M059J (cell line): ENCODE measurements at places on chromosomes 12 and 14. TPM values are rescaled to one million over a fixed set of nuclear protein-coding genes. Genes with fewer than 3 reads are reported as not detected.

DNA sequence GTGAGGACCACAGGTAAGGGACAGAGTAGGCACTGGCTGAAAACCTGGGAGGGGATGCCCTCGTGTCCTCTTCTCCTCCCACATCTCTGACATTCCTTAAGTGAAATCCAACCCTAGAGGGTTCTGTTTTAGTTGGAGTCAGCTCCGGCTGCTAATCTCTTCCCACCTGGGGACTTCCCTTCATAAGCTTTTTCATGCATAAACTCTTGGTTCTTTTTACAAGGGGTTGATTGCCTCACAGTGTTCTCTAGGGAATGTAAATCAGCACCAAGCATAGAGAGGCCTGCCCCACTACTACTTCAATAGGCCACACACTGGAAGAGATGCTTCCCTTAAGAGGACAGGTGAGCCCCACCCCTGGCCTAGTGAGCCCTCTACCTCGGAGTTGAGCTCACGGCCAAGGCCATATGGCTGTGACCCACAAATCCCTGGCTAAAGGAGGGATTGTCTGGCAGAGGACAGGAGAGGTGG is 3.2 kb upstream of the SYNDIG1L start:
- no peak for DNase-seq

DNA sequence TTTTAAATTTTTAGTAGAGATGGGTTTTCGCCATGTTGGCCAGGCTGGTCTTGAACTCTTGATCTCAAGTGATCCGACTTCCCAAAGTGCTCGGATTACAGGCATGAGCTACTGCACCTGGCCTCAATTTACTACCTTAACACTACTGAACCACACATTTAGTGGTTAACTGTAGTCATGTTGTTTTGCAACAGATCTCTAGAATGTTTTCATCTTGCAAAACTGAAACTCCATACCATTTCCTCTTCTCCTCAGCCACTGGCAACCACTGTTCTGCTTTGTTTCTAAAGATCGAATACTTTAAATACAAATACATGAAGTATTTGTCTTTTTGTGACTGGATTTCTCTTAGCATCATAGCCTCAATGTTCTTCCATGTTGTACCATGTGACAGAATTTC is 15.4 kb upstream of the SMCO2 start:
- no peak for DNase-seq

DNA sequence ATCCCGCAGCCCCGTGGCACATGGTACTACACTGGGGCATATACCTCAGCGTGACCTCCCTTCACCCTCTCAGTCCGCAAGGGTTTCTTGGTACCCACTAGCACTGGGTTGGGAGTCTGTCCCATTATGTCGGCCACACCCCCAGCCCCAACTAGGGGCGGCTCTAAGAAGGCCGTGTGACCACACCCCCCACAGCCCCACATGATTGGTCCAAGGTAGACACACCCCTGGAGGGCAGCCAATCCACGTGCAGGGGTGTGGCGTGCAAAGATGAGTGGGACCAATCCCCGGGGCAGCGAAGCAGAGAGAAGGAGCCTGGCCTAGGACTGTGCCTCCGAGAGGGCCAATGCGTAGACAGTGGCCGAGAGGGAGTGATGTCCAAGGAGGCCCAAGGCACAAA is 34.6 kb upstream of the BEGAIN start:
- no peak for DNase-seq

- DNase-seq, result no peak
Observed at GRCh38 chr12:132262256-132263060, 66.9 kb downstream of the GALNT9 start.

DNA sequence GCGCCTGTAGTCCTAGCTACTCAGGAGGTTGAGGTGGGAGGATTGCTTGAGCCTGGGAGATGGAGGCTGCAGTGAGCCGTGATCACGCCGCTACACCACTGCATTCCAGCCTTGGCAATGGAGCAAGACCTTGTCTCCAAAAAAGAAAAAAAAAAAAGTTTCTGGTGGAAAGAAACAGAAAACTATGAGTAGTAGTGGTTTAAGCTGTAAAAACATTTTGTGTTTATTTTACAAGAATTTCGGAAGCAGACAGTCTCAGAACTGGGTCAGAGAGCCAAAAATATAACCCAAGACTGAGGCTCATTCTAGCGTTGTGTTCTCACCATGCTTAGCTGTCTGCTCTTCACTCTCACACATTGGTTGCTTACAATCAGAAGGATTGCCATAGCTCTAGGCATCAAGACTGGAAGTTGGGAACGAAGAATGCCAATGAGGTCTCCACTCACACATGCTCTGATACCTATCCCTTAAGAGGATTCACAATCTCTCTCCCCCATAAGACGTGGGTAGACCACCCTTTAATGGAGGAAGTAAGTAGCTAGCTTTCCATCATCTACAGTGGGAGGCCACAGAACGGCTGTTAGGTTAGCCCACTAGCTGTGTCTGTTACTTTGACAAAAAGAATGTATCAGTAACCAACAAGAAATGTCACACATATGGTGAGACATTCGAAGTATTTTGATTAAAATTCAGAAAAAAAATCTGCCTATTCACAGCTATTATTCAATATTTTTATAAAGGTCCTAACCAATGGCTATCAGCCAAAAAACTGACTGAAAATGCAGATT is 117.6 kb upstream of the RASSF8 start:
- peak; percentile 37 for DNase-seq

DNA sequence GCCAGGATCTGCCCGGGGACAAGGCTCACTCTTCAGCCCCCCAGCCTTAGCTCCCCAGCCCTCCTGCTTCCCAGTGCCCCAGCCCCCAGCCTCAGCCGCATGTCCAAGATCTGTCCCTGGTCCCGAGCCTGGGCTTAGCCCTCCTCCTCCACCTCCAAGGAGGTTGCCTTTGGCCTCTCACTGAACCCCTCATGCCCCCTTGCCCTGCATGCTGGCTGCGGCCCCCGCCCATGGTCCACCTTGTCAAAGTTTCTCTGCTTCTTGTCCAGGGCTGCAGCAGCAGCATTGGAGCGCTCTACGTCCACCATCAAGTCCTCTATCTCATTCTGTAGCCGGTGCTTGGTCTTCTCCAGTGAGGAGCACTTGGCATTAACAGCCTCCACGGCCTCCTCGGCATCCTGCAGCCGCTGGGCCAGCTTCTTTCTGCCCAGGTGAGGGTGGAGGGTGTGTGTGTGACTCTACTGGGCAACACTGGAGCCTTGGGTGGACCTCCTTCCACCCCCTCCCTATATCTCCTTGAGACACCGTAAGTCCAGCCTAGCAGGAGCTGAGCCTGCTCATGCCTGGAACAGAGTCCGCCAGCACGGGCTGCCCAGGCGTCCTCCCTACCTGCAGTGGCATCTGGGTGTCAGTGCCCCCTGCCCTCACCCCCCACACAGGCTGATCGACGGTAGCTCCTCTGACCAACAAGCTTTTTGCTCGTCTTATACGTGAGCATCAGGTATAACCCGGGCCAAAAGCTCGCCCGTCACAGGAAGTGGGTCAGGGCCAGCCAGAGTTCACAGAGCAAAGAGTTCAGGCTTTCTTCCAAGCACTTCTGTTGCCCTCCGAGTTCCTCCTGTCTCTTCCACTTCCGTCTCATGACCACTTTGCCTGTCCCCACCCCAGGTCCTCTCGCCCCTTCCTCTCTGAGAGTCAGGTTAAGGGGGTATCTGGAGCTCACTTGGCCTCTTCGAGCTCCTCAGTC is 11.4 kb downstream of the CMTM5 start:
- no peak for DNase-seq

GRCh38 chr14:58731465-58732293 is 93.9 kb downstream of the DACT1 start:
- peak; percentile 99 for DNase-seq

DNA sequence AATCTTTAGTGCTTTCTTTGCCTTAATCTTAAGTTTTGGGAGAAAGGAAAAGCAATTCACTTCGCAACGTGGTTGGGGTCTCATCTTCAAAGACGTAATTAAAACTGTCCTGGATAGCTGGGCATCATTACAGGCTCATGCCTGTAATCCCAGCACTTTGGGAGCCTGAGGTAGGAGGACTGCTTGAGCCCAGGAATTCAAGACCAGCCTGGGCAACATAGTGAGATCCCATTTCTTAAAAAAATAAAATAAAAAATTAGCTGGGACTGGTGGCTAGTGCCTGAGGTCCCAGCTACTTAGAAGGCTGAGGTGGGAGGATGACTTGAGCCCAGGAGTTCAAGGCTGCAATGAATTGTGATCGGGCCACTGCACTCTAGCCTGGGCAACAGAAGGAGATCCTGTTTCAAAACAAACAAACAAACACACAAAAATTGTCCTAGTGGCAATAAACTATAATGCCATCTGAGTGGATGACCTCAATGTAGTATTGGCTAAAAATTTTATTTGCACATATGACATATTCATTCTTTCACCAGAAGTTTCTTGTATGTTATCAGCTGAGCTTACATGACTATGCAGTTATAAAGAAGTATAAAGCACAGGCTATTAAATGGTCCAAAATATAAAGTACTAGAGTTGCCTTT is 1.6 kb upstream of the MNAT1 start:
- DNase-seq, result no peak

GRCh38 chr14:102250636-102251035 is 54.3 kb downstream of the MOK start:
- DNase-seq, result no peak

DNA sequence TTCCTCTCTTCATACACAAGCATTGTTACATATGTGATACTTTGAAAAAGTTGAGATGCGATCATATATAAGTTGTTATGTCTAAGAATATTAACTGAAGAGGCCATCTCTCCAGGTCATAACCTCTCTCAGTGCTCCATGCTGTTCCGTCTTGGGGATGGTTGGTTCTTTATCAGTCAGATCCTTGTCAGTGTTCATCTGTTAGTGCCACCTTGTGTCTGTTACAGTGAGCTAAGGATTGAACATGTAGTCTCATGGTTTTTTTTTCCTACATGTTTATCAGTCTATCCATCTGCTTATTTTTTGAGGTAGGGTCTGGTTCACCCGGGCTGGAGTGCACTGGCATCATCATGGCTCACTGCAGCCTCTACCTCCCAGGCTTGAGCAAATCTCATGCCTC is 30.5 kb downstream of the EP400 start:
- DNase-seq, result peak; percentile 11

GRCh38 chr14:92122351-92122677 is 545 bp downstream of the CPSF2 start:
- peak; percentile 34 for DNase-seq

GRCh38 chr12:55965941-55966407 is at the start of gene PMEL:
PMEL (minus strand) TSS chr12:55966042; CDS start chr12:55966011, 31 bp downstream.
- DNase-seq, result no peak

- no peak for DNase-seq
Observed at GRCh38 chr14:55822906-55823305, 242.9 kb downstream of the KTN1 start.

DNA sequence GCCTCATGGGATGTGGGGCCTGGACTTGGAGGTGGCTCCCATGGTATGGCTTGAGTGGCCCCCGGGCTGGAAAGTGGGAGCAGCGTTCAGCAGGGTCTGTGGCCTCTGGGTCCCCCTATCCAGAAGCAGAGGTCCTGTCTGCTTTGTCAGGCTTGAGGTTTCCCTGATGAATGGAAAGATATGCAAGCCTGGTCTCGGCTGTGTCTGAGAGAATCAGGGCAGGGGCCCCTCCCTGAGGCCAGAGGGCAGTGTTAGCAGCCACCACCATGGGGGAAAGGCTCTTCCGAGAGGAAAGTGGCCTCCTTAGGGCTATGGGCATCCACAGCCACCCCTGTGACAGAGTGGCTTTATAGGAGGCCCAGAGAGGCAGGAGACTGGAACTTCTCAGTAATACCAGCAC is 128.2 kb downstream of the VRK1 start:
- no peak for DNase-seq

GRCh38 chr12:94699801-94700200 is 49.4 kb upstream of the TMCC3 start:
- no peak for DNase-seq

DNA sequence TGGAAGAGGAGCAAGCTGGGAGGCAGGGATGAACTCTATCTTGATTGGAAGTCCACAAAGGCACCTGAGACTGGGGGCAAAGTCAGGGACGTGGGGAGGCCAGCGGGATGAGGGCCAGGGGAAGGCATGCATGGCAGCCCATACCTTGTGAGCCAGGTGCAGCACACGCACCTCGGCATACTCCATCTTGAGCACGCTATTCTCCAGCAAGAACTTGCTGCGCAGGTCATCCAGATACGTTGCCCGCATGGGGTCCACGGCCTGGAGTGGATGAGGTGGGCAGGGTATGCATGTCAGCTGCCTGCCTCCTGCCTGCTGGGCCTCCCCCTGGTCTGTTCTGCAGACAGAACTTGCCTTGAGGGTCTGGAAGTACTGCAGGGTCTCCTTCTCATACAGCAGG is 3.9 kb downstream of the RABGGTA start:
- no peak for DNase-seq

DNA sequence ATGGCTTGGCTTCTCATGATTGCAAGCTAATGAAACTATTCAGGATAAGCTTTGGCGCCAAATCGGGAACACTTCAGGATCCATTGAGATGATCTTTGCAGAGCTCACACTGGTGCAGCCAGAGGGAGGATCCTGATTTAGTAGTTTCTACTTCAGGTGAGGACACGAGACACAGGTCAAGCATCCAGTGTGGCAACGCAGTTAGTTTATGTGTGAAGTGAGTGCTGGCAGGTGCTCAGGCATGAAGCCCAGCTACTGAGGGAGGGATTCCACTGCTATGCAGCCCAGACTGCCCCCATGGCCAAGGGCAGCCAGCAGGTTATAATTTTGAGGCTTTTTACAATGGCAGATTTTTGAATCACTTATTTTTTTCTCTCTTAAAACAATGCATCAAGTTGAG is 113.5 kb upstream of the PCED1B start:
- no peak for DNase-seq

DNA sequence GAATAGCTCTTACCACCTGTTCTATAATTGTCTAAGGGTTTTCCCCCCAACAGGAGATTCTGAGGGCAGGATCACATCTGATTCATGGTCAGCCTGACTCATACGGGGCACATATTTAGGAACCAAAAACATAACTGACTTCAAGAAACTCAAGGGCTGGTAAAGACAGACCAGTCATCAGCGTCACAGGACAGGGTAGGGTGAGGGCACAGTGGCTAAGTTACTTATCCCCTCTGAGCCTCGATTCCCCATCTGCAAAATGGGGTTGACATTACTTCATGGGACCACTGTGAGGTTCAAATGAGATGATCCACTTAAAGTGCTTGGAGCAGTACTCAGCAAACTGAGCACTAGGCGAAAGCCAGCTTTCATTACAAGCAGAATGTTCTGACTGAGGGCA is 606 bp downstream of the CINP start:
- DNase-seq, result peak; percentile 53

GRCh38 chr12:14997998-14998397 is 25.2 kb downstream of the PDE6H start:
- no peak for DNase-seq

GRCh38 chr14:61477712-61478462 is 156.5 kb downstream of the PRKCH start:
- DNase-seq, result peak; percentile 90

KLHL33 gene
- not detected in 2 replicates for total RNA-seq

FOXN4 gene
- not detected in 2 replicates for total RNA-seq

TMEM117 gene
- total RNA-seq, result 5.3 and 6.6 TPM in 2 replicates

CIDEB gene
- total RNA-seq, result not detected in 2 replicates

MUCL1 gene
- total RNA-seq, result not detected in 2 replicates
